ENCODE measurements at places on chromosomes 5 and 9.

DNA sequence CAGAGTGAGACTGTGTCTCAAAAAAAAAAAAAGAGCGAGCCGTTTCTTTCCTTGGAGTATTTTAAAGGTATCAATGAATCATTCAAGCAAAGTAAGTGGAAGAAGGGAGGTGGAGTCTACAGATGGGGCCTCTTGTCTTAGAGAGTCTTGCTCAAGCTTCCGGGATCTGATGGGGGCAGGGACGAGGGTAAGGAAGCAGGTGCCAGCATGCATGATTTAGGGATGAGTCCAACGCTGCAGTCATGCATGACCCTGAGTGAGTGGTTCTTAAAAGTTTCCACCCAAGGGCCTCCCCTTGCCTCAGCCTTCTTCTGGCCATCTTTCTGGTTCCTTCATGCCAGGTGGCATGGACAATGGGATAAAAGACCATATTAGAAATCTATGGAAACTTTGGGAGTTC is 79.6 kb downstream of the MYO10 start:
- no peak for DNase-seq

- DNase-seq, result no peak
Measured at GRCh38 chr5:51632793-51633192, 249.5 kb downstream of the ISL1 start.

DNA sequence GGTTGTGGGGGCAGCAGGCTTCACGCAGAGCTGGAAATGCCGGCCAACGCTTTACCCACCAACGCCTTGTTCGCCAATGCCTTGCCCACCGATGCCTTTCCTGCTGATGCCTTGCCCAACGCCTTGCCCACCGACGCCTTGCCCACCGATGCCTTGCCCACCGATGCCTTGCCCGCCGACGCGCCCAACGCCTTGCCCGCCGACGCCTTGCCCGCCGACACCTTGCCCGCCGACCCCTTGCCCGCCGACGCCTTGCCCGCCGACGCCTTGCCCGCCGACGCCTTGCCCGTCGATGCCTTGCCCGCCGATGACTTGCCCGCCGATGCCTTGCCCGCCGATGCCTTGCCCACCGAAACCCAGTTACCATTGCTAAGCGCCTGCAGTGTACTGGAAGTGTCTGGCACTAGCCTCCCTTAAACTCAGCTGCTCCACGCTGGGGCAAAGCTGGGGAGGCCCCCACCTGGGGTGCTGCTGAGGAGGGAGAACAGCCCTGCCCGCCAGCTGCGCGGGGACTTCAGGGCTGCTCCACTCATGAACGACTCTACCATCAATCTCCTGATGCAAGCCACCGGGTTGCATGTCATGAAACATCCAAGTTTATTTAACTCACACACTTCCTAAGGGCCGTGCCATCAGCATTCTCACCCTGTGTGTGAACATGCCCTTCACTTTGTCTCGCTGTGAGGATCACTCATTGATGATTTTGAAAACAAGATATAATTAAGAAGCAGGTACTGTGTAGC is 1.8 kb downstream of the SLC6A18 start:
- DNase-seq, result no peak

DNA sequence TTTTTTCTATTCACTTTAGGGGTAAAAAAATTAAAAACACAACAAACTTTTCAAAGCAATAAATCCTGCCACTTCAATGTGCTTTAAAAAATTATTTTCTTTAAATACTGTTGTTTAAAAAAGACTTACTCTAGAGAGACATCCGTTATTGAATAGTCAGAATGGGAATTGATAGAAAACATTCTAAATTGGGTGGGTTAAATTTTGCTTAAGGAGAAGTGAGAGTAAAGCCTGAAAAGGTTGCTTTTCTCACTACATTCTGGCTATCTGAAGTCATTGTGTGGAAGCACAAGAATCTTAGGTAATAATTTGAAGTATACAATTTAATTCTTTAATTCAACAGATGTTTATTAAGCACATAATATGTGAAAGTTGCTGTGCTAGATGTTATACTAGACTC is 509.3 kb downstream of the NR2F1-AS1 start:
- DNase-seq, result no peak

GRCh38 chr9:136984464-136985026 is 1.8 kb downstream of the LCNL1 start:
- no peak for DNase-seq

DNA sequence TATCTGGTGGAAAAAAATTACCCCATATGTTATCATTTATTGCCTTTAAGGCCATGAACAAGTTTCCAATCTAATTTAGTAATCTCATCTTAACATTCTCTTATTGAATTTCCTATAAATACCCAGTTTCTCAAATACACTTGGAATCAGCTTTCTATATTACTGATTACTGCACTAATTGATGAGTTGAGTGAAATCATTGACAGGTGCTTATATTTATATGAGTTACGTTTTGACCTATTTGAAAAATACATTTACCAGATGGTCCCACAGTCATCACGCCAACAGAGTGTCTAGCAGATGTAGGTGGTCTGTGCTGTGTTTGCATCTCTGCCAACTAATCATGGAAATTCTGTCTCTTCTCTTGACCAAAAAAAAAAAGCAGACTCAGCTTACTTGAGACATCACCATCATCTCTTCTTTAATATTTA is 307.3 kb upstream of the NREP start:
- no peak for DNase-seq

GRCh38 chr5:132651838-132652469 is 6.0 kb upstream of the IL13 start:
- no peak for DNase-seq

DNA sequence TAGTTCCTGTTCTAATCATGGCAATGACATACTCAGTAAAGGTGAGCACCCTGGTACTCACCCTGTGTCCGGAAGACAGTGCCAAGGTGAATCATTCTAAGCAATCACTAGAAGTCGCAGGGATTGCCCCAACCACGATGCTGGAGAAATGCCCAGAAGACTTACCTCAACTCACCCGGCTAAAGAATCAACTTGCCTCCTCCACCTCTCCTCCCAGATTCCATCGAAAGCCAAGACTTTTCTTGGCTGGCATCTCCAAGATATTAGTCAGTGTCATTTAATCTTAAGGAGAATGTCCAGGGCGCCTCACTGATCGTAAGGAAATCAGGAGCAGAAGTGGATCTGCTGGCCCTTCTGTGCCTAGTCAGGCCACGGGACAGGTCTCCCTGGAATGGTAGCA is 204.9 kb downstream of the ERCC6L2 start:
- DNase-seq, result no peak

GRCh38 chr9:1454616-1455347 is 404.6 kb downstream of the DMRT2 start:
- DNase-seq, result no peak

GRCh38 chr9:97311798-97312500 is 4.5 kb downstream of the CCDC180 start:
- no peak for DNase-seq

DNA sequence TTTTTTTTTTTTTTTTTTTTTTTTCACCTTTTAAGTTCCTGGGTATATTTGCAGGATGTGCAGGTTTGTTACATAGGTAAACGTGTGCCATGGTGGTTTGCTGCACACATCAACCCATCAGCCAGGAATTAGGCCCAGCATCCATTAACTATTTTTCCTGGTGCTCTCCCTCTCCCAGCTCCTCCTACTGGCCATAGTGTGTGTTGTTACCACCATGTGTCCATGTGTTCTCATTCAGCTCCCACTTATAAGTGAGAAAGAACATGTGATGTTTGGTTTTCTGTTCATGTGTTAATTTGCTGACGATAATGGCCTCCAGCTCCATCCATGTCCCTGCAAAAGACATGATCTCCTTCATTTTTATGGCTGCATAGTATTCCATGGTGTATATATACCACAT is 350.5 kb downstream of the MAN2A1 start:
- no peak for DNase-seq

DNA sequence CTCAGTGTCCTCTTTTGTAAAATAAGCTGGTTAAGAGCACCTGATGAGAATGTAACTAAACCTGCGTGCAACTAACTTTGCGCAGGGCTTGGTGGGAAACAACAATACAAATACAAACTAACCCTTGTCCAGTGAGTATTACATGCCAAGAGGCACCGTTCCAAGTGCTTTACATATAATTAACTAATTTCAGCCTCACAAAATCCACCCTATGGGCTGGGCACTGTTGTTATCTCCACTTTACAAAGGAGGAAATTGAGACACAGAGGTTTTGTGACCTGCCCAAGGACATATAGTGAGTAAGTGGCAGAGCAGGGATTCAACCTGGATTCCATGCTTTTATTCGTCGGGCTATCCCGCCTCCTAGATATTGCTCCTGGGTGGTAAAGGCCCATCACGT is 26.2 kb upstream of the TNIP1 start:
- no peak for DNase-seq

- DNase-seq, result no peak
Measured at GRCh38 chr5:39057734-39058133, 16.5 kb downstream of the RICTOR start.

- no peak for DNase-seq
Measured at GRCh38 chr5:83714810-83715209, 5.8 kb downstream of the HAPLN1 start.

GRCh38 chr5:156476678-156477077 is 149.7 kb downstream of the SGCD start:
- no peak for DNase-seq

- DNase-seq, result no peak
Measured at GRCh38 chr5:172164769-172165212, 23.2 kb downstream of the STK10 start.

- no peak for DNase-seq
Measured at GRCh38 chr5:139664086-139664693, 16.0 kb downstream of the CXXC5 start.

DNA sequence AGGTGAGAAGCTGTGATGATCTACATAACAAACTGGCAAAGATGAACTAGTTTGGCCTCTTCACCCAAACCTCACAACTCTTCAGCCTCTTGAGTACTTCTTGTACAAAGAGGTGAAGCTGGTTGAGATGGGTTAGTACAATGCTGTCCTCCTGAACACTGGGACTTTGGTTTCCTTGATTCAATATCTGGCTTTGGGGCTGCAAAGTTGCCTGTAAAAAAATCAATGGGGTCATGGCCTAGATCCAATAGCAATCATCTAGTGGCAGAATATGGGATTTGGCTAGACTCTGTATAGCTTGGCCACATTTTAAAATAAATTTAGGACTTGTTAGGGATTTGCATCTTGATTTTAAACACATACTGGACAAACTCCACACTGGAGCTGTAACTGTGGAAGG is 179.1 kb downstream of the ADAMTS12 start:
- no peak for DNase-seq

DNA sequence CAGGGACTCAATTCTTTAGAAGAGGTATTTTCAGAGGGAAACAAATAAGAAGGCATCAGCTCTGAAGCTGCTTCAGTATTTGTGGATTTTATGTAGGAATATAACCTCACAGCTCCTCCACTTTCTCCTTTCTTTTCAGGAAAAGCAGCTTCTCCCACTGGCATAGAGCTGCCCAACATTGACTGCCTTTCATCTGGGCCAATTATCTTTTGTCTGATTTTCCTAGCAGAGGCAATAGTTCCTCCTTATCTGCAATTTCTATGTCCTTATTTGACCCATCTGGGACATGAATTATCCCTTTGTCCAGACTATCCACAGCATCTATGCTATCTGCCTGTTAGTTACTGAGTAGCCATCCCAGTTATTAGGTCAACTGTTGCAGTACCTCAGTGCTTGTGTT is 1671.2 kb upstream of the ACO1 start:
- no peak for DNase-seq

GRCh38 chr5:126921241-126922091 is 108.9 kb downstream of the MARCHF3 start:
- DNase-seq, result no peak

DNA sequence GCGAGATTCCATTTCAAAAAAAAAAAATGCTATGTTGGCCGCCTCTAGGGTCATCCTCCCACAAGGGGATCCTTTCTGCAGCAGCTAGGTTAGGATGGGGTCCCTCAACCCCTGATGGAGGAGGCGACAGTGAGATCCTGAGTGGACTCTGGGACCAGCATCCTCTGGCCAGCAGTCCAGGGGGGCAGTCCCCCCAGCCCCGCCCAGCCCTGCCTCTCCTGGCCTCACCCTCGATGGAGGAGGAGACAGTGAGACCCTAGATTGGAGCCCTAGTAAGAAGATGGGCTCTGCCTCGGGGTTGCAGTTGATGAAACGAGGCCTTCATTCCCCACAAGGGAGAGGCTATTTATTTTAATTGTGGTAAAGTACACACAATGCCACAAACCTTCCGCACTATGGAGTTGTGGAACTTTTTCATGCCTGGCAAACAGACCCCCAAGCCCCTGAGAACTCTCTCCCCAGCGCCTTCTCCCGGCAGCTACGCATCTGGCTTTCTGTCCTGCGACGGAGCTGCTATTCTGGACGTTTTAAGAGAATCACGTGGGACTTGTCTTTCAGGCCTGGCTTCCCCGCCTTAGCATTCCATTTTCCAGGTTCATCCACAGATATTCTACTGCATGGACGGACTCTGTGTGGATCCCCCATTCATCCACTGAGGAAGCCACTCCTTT is 15.8 kb downstream of the VAV2 start:
- no peak for DNase-seq

DNA sequence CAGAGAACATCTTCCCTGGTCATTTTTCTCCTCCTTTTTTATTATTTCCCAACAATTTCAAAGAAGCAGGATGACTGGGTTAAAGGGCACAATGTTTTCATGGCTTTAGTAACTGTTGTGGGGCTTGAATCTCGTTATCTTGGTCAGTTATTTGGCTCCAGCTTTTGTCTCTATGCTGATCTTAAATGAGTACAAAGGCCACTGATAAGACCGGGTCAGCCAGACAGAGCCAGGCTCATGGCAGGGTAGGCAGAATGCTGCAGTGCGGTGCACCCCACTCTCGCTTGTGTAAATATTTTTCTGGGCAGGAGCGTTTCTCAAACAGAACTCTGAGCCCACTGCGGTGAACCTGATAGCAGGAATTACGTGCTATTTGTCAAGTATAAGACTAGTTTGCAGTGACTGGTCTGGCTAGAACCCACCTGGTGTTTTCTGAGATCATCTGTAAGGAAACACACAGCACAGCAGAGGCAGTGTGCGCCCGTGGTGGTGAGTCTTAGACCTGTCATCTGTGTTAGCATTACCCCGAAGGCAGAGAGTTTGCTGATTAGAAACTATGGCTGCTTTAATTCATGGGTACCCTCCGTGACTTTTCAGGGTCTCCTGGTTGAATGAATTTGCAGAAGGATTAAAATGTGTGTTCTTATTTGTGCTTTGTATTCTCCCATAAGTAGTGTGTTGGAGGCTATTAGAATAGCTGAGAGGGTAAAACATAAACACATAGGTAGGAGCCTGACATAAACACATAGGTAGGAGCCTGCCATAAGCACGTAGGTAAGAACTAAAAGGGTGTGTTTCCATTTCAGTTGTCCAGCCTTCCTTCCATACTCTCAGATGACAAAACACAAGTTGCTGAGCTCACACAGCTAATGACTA is 158.6 kb upstream of the DMRT1 start:
- no peak for DNase-seq

- no peak for DNase-seq
Measured at GRCh38 chr9:105219291-105219805, 25.1 kb upstream of the SLC44A1 start.

Data from fibroblast of skin of left quadriceps (primary cell).